Stomach (tissue), 19 donors: ENCODE measurements at places on chromosomes 7 and 10. TPM values are rescaled to one million over a fixed set of nuclear protein-coding genes. Genes with fewer than 3 reads are reported as not detected.

Gene MEIG1
- 0.58 TPM for polyA plus RNA-seq

Gene SFTPA1
- polyA plus RNA-seq, result 3.2 TPM

Gene PNLIPRP3
- polyA plus RNA-seq, result 0.46 TPM

Gene LRRN3
- polyA plus RNA-seq, result 0.33 TPM

Gene AKR1C8
- not detected for polyA plus RNA-seq

Gene TNRC18
- polyA plus RNA-seq, result 11.2 TPM

Gene CRPPA
- polyA plus RNA-seq, result 3.5 TPM

Gene PLAC9
- polyA plus RNA-seq, result 28.3 TPM

Gene C7orf33
- not detected for polyA plus RNA-seq

Gene UBTD1
- 9.3 TPM for polyA plus RNA-seq

Gene STAG3
- polyA plus RNA-seq, result 0.50 TPM

Gene SDK1
- 1.6 TPM for polyA plus RNA-seq

Gene ADGRA1
- polyA plus RNA-seq, result not detected

Gene CYTH3
- 17.0 TPM for polyA plus RNA-seq

Gene ATRNL1
- 0.12 TPM for polyA plus RNA-seq

Gene SPDYE16
- 0.03 TPM for polyA plus RNA-seq
